Activated CD4-positive, CD25-positive, alpha-beta regulatory T cell (primary cell): ENCODE measurements at places on chromosomes 6 and 20.

- no peak for DNase-seq
Measured at GRCh38 chr6:158697811-158698210, 48.0 kb downstream of the SYTL3 start.

DNA sequence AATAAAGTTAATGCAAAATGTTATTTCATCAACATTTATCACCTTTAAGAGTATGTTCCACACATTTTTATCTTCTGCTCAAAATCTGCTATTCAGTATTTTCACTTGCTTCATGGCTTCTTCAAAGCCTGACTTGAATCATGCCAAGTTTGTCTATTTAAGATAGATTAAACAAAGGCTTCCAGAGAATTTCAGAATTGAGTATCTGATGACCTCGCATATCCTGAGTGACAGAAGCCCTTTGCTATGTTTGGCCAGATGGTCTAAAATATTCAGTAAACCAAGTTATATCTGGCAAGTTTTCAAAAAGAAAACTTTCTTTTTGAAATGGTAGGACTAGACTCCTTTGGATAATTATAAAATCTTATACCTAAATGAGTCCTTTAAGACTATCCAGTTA is 348.9 kb upstream of the KCNQ5 start:
- no peak for DNase-seq

GRCh38 chr6:81362246-81362645 is 390.2 kb downstream of the TENT5A start:
- DNase-seq, result no peak

GRCh38 chr6:41336824-41337223 is 1.4 kb downstream of the NCR2 start:
- DNase-seq, result no peak

- DNase-seq, result no peak
Measured at GRCh38 chr6:37483252-37483901, 16.3 kb downstream of the CCDC167 start.

DNA sequence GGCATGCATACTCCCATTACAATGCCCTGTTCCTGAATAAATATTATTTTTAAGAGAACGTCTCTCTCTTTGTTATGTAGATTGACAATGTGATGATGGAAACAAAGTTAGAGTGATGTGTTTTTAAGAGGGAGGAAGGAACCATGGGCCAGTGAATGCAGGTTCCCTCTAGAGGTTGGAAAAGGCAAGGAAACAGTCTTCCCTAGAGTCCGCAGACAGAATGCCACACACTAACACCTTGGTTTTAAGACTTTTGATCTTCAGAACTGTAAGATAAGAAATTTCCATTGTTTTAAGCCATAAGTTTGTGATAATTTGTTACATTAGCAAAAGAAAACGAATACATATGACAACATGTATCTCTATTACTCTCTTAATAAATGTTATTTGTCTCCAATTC is 4.7 kb upstream of the CENPW start:
- no peak for DNase-seq

DNA sequence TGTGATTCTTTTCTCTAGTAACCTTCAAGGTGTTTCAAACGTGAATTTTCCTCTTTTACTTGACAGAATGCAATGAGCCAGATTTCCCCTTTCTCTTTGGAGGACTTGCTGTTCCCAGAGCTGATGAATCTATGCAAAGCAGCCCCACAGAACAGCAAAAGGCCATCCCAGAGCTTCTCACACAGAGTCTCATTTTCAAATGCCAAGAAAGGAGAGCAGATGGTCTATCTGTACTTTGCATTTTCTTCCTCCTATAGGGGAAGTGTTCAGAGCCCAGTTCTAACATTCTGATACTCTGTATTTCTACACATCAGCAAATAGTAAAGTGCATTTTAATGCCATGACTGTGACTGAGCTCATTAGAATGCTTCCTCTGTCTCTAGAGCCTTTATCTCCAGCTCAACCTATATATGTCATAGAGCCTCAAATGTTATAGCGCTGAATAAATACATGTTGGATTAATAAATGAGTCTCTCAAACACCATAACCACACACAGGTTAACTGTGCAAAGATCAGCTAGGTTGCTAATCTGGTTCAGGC is 81.8 kb upstream of the EYA4 start:
- DNase-seq, result no peak

DNA sequence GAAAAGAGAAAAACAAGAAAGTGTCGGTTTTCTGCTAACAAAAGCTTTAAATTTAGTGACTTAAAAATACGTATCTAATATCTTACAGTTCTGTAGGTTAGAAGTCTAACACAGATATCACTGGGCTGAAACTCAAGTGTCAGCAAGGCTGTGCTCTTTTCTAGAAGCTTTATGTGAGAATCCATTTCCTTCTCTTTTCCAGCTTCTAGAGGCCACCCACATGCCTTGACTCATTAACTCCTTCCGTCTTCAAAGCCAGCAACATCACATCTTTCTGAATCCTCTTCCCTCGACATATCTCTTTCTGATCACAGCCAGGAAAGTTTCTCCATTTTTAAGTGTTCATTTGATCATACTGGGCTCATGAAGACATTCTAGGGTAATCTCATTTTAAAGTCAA is 262.0 kb downstream of the MAFB start:
- DNase-seq, result no peak
